ENCODE measurements at places on chromosomes 7 and 10.

DNA sequence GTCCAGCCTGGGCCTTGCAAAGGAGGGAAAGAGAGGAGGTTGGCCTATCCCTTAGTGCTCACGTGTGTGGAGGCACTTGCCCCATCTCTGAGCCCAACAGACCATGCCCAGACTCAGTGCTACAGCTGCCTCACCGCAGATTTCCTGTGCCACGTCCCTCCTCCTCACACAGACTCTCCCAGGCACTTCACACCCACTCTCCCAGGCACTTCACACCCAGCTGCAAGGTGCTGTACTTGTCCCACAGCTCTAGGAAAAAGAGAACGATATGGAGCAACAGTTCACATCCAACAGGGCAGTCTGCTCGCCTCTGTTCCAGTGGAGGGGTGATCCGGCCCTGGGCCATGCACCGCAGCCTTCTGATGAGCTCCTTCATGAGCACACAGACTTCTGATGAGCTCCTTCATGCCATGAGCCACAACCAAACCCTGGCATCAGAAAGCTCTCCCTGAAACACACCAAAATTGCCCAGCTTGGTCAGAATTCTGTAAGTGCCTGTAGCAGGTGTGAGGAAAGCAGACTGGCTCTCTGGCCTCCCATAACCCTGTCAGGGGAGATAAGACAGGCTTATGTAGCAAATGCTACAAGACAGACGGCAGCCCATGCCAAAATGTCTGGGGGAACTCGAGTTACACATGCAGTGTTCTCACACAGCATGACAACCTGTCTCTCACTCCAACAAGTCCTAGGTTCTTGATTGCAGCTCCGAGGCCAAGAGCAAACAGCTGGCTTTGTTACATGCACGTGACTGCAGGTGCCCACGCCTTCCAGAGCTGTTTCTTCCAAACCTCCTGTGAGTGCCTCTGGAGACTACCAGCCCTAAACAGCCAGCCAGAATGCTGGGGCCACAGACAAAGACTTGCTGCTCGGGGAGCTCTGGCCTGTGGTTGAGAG is 348.5 kb downstream of the GRID1 start:
- DNase-seq = no peak

GRCh38 chr10:70774810-70775678 is 10.1 kb downstream of the TBATA start:
- DNase-seq = no peak

DNA sequence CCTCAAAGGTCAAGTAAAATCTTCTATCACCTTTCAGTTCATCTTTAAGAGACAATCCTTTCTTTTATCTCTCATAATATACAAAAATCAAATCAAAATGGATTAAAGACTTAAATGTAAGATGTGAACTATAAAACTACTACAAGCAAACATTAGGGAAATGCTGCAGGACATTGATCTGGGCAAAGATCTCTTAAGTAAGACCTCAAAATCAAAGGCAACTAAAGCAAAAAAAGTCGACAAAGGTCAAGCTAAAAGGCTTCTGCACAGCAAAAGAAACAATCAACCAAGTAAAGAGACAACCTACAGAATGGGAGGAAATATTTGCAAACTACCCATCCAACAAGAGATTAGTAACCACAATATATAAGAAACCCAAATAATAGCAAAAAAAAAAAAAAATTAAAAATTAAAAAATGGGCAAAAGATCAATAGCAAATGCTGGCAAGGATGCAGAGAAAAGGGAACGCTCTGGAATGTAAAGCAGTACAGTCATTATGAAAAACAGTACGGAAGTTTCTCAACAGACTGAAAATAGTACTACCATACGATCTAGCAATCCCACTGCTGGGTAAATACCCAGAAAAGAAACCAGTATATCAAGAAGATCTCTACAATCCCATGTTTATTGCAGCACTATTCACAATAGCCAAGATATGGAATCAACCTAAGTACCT is 41.7 kb downstream of the TNPO3 start:
- no peak for DNase-seq

DNA sequence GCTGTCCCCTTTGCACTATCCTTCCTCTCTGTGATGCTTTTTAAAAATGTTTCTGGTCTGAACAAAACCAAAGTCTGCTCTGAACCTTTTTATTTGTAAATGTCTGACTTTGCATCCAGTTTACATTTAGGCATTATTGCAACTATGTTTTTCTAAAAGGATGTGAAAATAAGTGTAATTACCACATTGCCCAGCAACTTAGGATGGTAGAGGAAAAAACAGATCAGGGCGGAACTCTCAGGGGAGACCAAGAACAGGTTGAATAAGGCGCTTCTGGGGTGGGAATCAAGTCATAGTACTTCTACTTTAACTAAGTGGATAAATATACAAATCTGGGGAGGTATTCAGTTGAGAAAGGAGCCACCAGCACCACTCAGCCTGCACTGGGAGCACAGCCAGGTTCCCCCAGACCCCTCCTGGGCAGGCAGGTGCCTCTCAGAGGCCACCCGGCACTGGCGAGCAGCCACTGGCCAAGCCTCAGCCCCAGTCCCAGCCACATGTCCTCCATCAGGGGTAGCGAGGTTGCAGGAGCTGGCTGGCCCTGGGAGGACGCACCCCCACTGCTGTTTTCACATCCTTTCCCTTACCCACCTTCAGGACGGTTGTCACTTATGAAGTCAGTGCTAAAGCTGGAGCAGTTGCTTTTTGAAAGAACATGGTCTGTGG is 11.4 kb upstream of the CSGALNACT2 start:
- no peak for DNase-seq

DNA sequence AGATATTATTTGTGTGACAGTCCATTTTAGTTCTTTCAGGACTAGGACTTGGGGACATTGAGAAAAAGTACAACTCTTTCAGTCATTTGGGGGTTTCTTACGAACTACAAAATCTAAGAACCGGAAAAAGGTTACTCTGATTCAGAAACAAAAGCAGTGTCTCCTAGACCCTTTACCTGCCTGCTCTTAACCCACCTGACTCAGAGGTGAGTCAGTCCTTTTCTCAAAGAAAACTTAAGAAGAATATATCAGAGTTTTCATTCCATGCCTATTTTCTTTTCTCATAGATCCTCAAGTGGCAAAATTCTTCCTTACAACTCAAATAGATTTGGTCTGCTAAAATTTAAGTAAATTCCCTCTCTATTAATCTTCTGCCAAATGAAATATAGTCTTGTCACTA is 114.9 kb upstream of the PTN start:
- DNase-seq = no peak

- DNase-seq = no peak
These were observed 49.8 kb downstream of the PRKCQ start for GRCh38 chr10:6530211-6530840.

GRCh38 chr10:48555310-48556042 is 49.4 kb downstream of the ARHGAP22 start:
- no peak for DNase-seq

- DNase-seq = no peak
These were observed 102.5 kb downstream of the ACTR3B start for GRCh38 chr7:152862006-152862405.

DNA sequence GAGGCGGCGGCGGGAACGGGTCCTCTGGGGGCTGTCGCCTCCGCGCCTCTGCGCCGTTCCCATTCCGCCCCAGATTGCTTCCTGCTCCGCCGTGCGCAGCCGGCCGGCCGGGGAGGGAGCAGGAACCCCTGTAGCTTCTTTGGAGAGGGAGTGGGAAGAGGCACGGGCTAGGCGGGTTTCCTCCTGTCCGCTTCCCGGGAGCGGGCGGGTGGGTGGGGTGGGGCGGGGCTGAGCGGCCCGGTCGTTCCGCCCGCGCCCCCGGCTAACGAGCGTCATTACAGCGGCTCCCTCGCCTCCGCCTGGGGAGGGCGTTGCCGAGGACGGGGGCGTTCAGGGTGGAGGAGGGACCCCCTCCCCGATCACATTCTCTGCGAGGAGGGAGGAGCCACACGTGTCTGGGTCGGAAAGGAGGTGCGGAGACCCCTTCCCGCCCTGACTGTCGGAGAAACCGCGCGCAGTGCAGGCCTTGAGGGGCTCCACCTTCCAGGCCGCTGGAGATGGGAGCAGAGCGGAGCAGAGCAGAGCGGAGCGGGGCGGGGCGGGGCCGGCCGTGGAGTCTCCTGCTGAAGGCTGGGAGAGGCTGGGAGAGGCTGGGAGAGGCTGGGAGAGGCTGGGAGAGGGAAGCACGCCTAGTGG is 39.7 kb downstream of the AGAP3 start:
- DNase-seq = peak; percentile 61

DNA sequence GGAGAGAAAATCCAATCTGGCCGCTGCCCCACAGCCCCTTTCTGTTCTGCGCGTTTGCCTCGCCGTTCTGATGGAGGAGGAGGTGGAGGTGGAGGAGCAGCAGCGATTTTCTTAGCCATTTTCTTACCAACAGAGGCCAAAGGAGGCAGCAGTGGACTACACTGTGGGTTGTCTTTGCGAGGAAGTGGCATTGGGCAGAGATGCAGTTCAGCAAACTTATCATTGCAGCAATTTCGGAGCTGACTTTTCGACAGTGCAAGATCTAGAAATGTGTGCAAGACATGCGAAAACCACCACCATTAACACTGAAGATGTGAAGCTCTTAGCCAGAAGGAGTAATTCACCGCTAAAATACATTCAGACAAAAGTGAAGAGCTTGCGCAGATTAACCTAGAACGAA is 1.9 kb upstream of the ARL4A start:
- peak; percentile 13 for DNase-seq

- DNase-seq = no peak
These were observed 26.1 kb upstream of the ITGB1 start for GRCh38 chr10:32984003-32984600.

- no peak for DNase-seq
These were observed 3.5 kb downstream of the STK17A start for GRCh38 chr7:43586251-43586900.

- no peak for DNase-seq
These were observed 454.2 kb upstream of the AKR1E2 start for GRCh38 chr10:4371691-4372295.

DNA sequence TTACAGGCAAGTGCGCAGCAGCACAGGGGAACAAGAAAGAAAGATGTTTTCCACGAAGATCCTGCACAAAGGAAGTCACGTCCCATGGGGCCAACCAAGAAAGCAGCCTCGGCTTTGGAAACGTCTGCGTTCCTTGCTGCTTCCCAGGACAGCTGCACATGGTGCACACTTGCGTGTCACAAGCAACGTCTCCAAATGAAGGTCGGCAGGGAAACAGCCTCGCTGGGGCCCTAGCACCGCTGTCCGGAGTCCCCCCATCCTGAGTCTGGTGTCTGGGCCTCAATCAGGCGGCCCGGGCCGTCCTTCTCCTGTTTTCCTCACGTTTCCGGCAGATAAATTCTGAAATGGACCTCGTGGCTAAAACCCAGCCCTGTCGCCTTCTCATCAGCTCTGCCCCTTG is 206.2 kb downstream of the DIP2C start:
- DNase-seq = no peak

All from nephron progenitor cell (in vitro differentiated cells).